ENCODE measurements at places on chromosomes 12 and 14.

DNA sequence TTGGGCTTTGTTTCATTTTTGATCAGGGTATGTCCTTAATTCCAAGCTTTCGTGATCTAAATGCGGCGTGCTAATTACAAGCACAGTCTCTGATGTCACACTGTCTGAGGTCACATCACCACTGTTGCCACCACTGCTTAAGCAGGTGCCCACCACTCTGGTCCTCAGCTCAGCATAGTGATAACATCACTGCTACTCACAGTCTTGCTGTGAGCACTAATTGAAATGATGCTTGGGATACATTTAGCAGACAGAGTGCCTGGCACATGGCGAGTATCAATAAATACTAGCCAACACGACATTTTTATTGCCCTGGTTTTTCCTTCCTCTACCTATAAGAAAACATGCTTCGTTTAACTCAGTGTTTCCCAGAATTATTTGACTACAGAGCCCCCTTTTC, 7.9 kb downstream of the RILPL2 start:
- DNase-seq: no peak

DNA sequence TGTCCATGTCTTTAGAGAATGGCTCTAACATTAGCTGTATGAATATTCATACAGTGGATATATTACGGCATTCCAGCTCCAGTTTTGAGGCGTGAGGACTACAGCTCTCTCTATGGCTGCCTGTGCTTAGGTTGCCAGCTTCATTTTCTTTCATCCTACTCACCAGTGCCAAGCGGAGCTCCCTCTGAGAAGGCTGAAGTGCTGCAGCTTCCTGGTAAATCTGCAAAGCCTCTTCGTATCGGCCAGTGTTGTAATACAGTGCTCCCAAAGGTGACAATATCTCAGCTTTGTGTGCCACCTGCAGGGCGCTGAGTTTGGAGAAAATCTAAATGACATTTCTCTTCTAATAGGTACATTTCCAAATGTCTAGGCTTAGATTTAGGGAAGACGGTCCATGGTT, 19.8 kb upstream of the OVCH1 start:
- DNase-seq: no peak

GRCh38 chr12:89183985-89184435, 168.3 kb downstream of the DUSP6 start:
- DNase-seq: no peak

DNA sequence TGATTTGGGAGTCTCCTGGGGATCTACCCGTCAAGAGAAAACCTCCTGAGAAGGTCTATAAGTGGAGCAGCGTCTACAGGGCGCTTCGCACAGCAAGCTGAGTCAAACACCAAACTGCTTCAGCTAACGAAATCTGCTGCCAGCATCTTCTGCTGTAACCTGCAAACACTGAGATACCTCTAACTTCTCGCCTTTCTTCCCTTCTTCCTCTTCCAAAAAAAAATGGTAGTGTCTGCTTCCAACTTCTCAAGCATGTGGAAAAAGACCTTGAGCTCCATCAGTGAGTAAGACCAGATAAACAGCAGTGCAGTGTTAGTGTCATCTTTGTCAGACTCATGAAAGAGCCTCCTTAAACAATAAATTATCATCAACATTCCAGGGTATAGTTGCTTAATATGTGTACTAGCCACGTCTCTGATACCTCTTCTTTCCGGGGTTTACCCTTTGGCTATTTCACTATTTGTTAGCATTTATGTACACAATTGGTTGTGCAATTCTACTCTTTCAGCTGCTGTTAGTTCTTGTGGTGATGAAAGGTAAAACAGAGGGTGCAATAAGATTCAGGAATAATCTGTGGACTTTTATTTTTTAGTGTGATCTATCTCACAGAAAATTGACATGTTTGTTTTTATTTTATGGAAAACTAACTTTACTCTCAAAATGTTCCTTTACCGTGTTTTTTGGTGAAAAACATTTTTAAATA, 81.6 kb downstream of the LLPH start:
- no peak for DNase-seq

DNA sequence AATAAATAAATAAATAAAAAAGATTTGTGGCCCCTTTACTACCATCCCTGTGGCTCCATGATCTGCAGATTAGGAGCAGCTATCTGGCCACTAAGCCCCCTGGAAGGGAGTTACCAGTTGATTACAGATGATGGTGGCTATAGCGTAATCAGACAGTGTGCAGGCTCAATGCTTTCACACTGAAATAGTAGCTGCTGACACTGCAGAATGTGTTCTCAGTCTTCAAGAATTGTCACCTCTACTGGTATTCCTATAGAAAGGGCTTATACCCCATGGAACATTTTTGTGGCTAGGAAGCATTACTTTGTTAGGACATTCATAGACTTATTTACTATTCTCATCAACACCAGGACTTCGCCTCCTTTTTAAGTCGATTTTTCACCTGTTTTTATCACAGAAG, 30.9 kb downstream of the DCAF4 start:
- no peak for DNase-seq

DNA sequence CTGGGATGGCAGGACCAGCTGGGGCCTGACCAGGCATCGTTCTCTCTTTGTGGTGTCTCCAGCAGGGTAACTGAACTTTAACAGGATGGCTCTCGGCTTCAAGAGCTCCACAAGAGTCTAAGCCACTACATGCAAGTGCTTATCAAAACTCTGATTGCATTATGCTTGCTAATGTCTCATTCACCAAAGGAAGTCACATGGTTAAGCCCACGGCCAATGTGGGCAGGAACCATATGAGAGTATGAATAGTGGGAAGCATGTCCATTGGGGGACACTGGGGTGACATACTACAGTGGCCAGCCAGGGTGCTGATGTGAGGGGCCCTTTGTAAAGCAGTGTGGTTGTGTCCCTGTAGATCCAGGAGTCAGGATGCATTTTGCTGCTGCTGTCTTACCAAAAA, 35.0 kb upstream of the KCNA5 start:
- DNase-seq: no peak

DNA sequence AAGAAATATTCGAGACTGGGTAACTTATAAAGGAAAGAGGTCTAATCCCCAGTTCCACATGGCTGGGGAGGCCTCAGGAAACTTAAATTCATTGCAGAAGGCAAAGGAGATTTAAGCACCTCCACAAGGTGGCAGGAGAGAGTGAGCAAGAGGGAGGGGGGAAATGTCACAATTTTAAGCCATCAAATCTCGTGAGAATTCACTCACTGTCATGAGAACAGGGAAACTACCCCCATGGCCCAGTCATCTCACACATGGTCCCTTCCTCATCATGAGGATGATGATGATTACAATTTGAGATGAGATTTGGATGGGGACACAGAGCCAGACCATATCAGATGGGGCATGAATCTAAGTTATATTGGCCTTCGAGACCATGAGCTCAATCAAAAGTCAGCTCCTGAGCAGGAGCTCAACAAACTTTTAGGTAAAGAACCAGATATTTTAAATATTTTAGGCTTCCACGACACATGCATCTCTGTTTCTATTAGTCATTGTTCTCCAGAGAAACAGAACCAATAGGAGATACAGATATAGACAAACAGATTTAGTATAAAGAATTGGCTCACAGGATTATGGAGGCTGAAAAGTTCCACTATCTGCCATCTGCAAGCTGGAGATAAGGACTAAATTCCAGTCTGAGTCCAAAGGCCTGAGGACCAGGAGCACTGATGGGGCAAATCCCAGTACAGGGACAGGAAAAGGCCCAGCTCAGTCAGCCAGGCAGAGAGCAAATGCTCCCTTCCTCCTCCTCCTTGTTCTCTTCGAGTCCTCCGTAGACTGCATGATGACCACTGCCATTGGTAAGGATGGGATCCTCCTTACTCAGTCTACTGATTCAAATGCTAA, 24.9 kb downstream of the DGLUCY start:
- DNase-seq: no peak

DNA sequence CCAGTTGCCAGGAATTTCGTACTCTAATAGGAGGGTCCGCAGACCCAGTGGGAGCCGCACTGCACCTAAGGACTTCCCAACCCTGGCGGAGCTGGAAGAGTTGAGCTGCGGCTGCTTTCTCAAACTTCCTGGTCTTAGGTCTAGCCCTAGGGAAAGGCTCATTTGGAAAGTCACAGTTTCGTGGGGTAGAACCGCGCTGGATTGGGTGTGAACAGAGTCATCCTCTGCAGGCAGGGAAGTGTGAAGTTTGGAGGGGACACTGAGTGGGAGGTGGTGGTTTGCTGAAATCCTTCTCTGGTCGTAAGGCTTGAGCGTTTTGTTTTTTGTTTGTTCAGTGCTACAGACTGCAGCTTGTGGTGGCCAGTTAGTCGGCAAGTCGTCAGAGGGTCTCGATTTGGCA, 18.8 kb downstream of the PRKAB1 start:
- DNase-seq: no peak

- peak; percentile 25 for DNase-seq
These were observed 71.1 kb upstream of the PLEKHA5 start for GRCh38 chr12:19058235-19059021.

GRCh38 chr14:93267149-93267711, 60.2 kb downstream of the UBR7 start:
- no peak for DNase-seq

GRCh38 chr12:107684029-107684795, 1.4 kb upstream of the PWP1 start:
- no peak for DNase-seq

- DNase-seq: no peak
These were observed 154.8 kb downstream of the TPH2 start for GRCh38 chr12:72093424-72093823.

GRCh38 chr12:80313209-80313608, 130.8 kb upstream of the PTPRQ start:
- no peak for DNase-seq

DNA sequence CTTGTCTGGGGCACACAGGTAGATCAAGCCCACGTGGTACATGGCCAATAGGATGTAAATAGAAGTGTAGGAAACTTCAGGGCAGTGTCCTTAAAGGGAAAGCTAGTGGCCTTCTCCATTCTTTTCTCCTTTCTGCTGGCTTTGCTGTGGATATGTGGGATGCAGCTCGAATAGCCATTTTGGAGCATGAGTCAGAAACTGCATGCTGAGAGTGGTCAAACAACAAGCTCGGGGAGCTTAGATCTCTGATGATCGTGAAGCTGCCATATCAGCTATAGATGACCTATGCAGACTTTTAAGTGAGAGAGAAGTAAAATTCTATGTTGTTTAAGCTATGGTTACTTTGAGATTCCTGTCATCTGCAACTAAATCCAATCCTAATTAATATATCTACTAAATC, 241.3 kb upstream of the DAAM1 start:
- DNase-seq: no peak

DNA sequence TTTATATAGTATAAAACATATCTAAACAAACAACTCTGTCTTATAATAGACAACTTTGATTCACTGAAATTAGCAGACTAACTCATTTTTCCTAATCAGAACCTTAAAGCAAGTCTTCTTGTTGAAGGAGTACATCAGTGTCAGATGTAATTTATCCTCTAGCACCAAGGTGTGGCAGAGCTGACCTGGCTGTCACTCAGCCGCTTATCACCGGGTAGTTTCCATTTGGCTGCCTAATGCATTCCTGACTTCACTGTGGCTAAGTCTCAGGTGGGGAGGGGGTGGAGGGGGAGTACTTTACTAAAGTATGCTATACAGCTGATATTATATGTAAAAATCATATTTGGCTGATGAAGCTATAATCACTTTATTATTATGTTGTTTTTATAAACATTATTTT, 339.9 kb upstream of the RGS6 start:
- DNase-seq: no peak

DNA sequence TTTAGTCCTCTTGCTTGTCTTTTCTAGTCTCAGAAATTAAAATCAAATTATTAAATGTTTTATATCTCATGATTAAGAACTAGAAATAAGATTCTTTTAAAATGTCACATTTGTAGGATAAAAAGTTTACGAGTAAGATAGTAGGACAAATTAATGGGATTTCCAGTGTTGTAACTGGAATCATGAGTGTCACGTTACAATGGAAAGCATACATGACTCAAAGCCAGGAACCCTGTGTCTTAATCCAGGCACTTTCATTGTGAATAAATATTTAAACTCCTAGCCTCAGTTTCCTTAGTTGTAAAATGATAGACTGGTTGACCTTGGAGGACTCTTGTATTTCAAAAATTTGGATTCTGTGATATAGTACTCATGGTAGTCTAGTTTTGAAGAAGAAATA, 84.9 kb downstream of the MIA2 start:
- no peak for DNase-seq

- DNase-seq: no peak
These were observed 748.8 kb downstream of the C12orf50 start for GRCh38 chr12:87280356-87280755.

DNA sequence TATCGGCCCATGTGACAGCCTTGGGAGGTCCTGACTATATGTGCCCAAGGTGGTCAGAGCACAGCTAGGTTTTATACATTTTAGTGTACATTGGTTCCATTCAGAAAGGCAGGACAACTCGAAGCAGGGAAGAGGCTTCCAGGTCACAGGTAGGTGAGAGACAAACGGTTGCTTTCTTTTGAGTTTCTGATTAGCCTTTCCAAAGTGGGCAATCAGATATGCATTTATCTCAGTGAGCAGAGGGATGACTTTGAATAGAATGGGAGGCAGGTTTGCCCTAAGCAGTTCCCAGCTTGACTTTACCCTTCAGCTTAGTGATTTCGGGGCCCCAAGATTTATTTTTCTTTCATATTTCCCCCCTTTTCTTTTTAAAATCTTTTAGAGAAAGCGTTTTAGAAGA, 87.6 kb upstream of the PPP2R5C start:
- no peak for DNase-seq

DNA sequence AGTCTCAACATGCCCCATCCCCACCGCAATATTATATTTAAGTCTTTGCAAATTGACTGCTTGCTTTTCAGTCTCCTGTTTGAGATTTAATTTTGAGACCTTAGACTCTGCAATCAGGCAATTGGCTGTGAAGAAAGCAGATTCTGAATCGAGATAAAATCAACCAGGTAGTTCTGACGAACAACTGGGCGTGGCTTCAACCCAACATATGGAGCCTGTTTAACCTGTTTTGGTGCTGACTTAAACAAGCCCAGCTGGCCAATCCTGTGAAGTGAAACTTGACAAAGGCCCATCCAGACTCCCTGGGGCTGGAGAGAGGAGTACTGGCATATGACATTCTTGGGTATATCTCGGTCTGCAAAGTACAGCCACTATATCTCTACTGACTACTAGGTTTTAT, 9.8 kb upstream of the CIPC start:
- DNase-seq: no peak

DNA sequence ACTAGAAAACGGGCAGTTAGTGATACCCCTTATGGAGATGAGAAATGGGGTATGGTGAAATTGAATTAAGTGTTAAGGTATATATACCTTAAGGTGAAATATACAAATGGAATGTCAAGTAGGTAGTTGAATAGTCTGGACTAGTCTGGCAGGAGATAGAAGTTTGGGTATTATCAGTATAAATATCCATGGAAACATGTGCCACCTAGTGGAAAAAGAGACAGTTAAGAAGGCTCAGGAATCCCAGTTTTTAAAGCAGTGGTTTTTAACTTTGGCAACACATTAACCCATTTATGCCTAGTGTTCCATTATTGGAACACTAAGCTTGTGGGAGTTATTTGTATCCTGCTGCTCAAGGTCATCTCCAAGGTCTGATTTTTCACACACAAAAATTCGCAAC, 38.6 kb upstream of the TPH2 start:
- no peak for DNase-seq
